AG08396 (cell line): ENCODE measurements at places on chromosomes 13 and 19.

DNA sequence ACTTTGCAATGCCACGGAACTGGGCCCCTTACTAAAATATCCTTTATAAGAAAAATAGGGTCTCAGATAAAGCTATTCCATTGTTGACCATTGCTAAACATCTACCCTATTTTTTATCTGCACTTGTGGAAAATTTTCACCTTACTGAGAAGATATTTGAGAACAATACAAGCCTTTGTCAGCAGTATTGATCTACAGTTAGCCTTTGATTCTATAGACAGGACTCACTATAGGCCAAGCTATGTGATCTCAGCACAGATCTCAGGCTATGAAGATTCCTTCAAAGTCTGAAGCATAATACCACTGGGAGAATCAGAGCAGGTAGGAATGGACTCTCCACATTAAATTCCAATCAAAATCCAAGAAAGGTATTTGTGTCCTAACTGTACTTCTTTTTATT lies 1099.7 kb downstream of the DIAPH3 start:
- no peak for DNase-seq

- peak; percentile 60 for DNase-seq
Observed at GRCh38 chr13:31012655-31013024, 80.2 kb downstream of the TEX26 start.

GRCh38 chr13:106774621-106775020 lies 206.7 kb upstream of the ARGLU1 start:
- DNase-seq = no peak

GRCh38 chr13:112069061-112069844 lies 2.3 kb downstream of the SOX1 start:
- DNase-seq = no peak

- DNase-seq = no peak
Observed at GRCh38 chr19:49243129-49243528, 81.9 kb downstream of the SLC6A16 start.

DNA sequence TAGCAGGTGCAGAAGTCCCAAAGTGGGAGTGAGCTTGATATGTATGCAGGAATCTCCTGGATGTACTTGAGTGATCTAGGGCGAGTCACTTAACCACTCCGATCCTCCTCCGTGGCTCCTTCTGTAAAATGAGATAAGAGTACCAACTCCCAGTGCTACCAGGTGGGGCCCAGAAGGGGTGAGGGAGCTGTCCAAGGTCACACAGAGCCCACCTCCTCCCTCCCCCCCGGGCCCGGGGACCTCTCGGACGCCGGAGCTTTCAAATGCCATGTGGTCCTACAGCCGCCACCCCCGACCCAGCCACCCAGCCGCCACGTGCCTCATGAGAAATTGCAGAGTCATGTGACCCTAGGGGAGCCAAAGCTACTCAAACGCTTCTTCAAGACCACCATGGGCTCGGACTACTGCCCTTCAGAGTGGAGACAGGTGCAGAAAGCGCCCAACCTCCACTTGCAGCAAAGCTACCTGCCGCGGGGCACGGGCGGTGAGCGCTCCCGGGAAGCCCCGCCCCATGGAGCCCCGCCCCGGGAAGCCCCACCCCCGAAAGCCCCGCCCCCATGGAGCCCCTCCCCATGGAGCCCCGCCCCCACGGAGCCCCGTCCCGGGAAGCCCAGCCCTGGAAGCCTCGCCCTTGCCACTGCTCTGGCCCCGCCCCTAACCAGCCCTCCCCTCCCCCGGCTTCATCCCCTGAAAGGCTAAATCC lies 10.1 kb upstream of the ZNF358 start:
- DNase-seq = peak; percentile 64

GRCh38 chr19:3374369-3375112 lies 8.2 kb downstream of the NFIC start:
- no peak for DNase-seq

- no peak for DNase-seq
Observed at GRCh38 chr19:6963937-6964336, 57.3 kb downstream of the MBD3L2B start.

DNA sequence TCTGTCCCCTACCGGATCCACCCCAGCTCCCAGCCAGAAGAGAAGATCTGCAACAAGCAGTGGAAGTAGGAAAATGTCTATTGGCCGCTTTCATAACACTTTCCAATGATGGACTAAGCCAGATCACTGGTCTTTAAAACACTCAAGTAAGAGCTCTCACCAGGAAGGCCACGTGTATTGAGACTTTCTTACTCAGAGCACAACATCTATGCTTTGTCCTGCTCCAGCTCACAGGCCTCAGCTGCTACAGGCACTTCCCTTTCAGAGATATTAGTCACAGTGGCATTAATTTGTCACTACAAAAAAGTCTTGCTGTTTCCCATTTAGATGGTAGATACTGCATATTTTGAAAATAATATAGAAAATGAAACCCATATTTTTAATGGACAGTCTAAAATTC lies 164.2 kb downstream of the ABCC4 start:
- DNase-seq = no peak

GRCh38 chr13:27354379-27354778 lies 70.0 kb upstream of the GTF3A start:
- peak; percentile 26 for DNase-seq

DNA sequence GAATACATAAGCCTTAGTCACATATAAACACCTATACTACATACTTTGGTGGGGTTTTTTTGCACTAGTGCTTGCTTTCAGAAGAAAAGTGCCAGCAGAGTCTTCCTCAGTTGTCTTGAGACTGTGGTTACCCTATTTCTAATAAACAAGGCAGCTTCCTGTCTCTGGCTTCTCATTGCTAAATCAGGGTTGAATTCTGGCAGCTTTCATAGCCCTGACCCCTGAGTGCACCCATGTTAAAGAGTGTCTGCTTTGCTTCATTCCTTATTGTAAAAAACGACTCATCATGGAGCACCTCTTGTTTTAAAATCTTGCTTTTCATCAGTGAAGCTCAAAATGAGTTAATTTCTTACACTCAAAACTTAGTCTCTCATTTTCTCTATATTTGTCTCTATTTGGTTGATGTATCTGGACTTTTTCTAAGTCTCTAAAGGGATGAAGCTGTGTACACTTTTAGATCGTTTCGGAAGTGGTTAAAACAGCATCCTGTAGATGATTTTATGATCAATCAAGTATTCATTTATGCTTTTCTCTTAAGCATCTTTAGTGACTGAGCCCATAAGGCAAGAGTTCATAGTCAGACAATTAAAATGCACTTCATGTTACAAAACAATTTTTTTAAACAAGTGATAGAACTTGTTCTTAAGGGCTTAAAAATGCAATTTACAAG lies 72.1 kb downstream of the KLF12 start:
- DNase-seq = no peak

DNA sequence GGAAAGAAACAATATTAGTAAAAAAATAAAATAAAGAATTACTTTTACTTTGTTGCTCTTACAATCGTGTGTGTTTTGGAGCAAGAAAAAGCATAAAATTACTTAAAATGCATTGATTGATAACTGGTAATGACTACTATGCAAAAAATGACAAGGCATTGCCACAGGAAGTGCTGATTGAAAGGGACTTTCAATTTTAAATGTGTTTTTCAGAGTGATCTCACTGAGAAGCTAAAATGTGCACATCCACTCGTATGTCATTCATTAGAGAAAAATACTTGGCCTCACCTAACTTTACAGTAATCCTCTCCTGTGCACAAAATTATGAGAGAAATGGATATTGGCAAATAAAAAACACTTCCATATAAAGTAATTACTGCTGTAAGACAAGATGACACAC lies 934.9 kb downstream of the SLITRK6 start:
- DNase-seq = no peak

DNA sequence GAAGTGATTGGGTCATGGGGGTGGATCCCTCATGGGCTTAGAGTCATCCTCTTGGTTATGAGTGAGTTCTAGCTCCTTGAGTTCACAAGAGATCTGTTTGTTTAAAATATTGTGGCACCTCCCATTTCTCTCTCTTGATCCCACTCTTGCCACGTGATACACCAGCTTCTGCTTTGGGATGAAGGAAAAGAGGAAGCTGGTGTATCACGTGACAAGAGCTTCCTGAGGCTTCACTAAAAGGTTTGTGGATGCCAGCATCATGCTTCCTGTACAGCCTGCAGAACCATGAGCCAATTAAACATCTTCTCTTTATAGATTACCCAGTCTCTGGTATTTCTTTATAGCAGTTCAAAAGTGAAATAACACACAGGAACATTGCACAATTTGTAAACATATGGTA lies 352.5 kb upstream of the ATXN8OS start:
- no peak for DNase-seq

- DNase-seq = no peak
Observed at GRCh38 chr19:1384478-1385110, 887 bp downstream of the NDUFS7 start.

DNA sequence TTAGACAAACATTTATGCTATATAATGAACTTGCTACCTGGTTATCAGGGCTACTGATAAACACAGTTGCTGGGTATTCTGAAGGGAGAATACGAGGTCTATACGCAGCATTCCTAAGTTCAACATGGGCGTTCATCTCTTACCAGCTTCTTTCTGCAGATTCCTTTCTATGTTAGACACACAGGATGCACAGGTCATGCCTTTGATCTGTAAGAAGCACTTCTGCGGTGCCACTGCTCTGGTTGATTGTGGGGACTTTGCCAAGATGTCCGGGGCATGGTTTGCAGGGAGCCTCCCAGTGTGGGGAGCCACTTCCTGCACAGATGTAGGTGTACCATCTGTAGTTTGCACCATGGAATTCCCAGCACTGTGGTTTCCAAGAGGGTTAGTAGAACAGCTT lies 40.9 kb downstream of the ATP7B start:
- no peak for DNase-seq

- DNase-seq = no peak
Observed at GRCh38 chr19:41637484-41637883, 10.6 kb upstream of the CEACAM4 start.

DNA sequence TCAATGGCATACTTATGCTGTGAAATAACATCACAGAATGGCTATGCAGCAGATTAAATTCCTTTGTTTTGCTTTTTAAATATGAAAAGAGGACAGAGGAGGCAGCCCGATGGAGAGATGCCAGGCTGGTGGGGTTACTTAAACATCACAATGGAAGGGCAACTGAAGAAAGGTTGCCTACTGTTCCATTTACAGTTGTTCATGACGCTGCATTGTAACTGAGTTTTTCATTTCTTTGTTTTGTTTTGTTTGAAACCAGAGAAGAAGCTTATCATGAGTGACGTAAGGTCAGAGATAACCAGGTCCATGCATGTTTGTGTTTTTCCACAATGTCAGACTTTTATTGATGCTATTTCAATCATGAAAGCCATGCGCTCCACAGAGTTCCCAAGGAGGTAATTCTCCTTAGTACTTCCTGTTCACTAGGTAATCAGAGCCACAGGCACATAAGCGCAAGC lies 273.8 kb downstream of the LHFPL6 start:
- no peak for DNase-seq

DNA sequence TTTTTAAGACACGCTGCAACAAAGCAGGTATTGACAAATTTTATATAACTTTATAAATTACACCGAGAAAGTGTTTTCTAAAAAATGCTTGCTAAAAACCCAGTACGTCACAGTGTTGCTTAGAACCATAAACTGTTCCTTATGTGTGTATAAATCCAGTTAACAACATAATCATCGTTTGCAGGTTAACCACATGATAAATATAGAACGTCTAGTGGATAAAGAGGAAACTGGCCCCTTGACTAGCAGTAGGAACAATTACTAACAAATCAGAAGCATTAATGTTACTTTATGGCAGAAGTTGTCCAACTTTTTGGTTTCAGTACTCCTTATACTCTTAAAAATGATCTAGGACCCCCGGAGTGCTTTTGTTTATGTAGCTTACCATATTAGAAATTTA lies 1.2 kb downstream of the BRCA2 start:
- no peak for DNase-seq
